Heart left ventricle (tissue), 16 donors: ENCODE measurements at places on chromosomes 2 and 18. TPM values are rescaled to one million over a fixed set of nuclear protein-coding genes. Genes with fewer than 3 reads are reported as not detected.

INPP5D gene
- polyA plus RNA-seq: 4.1 TPM

SLC16A14 gene
- 0.89 TPM for polyA plus RNA-seq

LRP1B gene
- polyA plus RNA-seq: 0.04 TPM

- DNase-seq: no peak
Observed at GRCh38 chr18:63292831-63293683, 26.5 kb downstream of the BCL2 start.

PLA2R1 gene
- 0.36 TPM for polyA plus RNA-seq

DNA sequence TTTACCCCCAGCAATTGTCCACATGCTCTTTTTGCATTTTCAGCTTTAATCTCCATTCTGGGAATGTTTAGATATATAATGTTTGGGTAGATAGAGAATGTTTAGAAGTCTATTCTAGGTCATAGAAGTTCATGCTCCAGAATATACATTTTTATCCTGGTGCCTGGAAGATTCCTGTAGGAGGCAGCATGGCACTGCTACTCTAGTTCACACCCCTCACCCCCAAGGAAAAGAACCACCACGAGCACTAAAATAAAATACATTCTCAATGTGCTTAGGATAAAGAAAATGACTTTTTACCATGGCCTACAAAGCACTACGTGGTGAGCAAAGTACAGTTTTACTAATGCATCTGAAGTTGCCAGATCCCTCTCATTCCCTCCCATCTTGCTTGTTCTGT lies 53.8 kb downstream of the MYO1B start:
- DNase-seq: no peak

EML6 gene
- 0.34 TPM for polyA plus RNA-seq

GRCh38 chr18:45817543-45817942 lies 7.9 kb upstream of the SIGLEC15 start:
- DNase-seq: no peak

DNA sequence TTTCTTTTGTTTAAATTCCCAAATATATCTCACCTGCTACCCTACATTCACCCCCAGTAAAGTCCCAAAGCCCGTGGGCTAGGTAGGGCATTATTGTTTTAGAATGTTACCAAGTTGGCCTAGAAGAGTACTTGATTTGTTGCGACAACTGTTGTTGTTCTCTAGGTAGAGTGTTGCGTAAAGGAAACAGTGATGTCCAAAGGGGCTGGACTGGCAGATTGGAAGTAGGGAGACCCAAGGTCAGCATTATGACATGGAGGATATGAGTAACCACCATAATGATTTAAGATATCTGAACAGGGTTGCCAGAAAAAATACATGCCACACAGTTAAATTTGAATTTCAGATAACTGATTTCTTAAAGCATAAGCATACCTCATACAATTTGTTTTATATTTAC lies 39.2 kb downstream of the SCN1A start:
- DNase-seq: no peak

DNA sequence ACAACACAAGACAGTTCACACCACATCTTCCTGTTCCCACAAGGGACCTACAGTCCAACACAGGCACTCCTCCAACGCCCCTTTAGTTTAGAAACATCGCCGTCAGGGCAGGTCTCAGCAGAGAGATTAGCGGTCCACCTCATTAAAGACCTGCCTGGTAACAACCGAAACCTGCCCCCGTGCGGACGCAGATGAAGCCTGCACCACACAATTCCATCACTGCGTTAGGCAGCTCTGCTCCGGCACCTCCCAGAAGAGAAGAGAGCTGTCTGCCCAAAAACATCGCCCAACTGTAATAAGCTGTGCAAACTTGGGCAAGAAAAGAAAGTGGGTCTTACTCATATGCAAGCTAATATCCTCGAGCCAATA lies 32.7 kb downstream of the ZNF516 start:
- DNase-seq: no peak

ERFE gene
- 0.36 TPM for polyA plus RNA-seq

DNA sequence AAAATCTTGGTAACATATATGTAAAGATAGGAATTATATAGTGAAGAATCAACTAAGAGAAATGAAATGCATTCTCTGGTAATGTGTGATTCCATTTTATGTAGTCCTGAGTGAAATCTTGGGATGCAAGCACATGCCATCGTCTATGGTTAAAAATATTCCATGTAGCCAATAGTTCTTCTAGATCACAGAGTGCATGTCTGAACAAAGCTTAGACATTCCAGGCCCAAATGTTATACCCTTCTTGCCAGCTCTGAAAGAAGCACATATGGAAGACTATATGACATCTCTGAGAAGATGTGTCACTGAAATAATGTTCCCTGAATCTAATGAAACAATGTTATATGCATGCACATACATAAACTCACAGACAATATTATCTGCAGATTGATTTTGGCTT lies 92.3 kb upstream of the TFPI start:
- no peak for DNase-seq

DNA sequence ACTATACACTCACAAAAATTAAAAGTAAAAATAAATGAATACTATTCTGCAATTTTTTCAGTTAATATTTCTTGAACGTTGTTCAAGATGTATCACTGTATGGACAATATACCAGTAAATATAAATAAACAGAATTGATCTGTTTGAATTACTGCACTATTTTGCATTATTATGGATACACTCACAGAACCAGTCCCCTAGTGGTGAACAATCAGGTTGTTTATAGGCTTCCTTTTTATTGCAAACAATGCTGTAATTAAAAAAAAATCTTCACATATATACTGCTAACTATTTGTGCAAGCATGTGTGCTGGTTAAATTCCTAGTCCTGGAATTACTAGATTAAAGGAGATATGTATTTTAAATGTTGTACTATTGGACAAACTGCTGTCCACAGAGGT lies 306.0 kb downstream of the FBXO15 start:
- no peak for DNase-seq

DNA sequence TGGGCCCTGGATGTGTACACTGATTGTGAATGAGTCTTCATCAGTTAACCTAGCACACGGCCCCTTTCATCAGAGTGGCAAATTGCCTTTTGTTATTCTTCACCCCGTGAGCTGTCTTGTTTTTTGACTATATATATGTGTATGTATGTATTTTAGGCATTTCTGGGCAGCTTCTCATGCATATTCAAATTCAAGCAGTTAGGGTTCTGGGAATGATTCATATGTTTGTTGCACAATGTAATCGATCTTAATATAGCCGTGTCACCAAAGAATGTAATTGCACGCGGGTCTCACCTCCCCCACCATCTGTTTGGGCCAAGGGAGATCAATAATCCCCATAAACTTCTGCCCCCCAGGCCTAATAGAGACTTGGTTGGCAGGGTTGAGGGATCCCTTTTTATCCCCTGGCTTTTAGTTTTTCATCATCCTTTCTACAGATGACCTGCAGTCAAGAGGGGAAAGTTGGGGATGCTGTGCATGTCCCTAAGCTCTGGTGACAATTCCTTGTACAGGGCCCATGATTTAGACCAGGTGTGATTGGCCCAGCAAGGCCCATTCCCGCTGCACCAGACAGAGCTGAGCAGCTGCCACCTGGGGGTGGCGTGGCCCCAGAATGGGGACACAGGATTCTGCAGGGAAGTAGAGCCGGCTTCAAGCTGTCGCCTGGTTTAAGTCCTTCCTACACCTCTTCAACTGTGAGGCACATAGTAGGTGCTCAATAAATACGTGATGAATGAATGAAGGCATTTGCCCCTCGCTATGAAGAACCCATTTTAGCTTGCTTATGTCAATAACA lies 19.2 kb downstream of the KCNF1 start:
- no peak for DNase-seq

CNDP1 gene
- not detected for polyA plus RNA-seq

DNA sequence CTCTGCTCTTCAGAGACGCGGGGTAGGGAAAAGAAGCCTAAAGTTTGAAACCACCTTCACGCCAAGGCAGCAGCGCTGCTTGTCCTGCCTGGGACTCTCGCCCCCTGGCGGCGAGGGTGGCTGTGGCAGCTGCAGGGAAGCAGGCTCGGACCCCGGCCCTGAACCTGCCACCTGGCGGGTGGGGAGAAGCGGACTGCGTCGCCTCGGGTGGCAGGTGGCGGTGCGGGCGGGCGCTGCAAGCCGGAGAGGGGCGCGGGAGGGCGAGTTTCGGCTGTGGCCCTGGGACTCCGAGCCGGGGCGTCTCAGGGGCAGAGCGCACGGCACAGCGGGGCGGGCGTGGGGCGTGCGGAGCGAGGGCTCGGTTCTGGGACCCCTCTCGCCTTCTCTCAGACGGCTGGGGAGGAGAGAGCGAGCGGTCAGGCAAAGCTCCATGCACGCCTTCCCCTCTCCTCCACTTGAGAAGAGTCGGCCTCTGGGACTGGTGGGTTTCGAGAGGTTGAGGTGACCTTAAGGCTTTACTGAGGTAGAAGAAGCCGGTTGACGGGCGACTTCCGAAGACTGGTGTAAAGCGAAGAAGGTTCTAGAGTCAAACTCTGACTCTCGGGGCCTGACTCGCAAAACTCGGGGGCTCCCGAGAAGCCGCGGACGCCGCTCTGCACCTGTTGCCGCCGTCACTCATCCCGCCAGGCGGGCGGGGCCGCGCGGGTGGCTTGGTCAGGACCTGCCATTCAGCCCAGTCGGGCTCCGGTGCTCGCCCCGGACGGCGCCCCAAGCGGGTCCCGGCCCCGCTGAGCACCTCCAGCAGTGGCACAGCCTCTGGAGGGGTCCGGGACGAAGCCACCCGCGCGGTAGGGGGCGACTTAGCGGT lies 1.1 kb upstream of the BOLL start:
- peak; percentile 21 for DNase-seq
